ENCODE measurements at places on chromosomes 2 and 18.
A peak's percentile ranks its signal among the peaks of the same experiment; 100 is the strongest.

DNA sequence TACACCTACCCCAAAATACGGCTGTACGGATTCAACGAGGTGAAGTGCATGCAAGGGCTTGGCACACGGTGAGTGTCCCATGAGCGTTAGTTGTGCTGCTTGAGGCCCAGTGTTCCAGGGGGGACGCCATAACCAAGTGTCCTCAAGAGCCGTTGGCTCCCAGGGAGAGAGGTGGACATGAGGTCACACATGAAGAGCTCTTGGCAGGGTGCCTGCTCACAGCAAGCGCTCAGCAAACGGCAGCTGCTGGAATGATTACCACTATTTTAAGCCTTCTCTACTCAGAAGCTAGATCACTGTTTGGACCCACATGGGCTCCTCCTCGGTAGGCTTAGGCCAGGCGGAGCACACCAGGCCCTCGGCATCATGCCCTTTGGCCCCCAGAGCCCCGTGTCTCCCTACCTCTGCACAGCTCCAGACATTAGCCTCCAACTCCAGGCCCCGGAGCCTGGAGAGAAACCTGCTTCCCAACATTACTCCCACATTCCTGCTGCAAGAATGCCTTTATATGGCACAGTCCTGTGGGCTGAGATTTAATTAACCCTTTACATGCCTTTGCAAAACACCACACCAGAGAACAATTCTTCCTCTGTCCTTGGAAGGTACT is 68.4 kb upstream of the PPP1CB start:
- no peak for DNase-seq

GRCh38 chr2:106530866-106531265 is 43.7 kb downstream of the CD8B2 start:
- DNase-seq = no peak

DNA sequence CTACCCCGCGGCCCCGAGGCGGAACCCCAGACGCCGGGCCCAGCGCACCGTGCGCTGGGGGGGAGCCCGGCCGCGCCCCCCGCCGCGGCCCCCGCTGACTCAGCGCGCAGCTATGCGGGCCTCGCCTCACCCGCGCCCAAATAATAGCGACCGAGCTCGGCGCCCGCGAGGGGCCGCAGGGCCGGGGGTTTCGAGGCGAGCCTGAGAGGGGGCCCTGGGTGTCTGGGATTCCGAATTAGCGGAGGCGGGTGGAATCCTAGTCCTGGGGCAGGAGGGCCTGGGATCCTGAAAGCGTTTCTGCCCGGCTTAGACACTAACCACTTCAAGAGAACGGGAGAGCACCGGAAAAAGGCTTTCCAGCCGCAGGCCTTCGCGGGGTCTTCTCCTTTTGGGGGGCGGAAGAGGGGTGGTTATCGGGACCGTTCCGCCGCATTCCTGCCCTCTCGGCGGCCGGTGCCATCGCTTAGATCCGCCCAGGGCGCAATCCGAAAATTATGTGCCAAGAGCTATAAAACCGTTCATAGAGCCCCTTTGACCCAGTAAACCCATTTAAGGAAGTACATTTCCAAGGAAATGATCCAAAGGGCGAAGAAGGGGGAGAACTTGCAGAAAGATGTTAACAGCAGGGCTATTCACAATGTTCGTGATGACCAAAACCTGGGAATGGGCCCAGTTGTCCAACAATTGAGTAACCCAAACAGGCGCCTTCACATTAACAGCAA is 681 bp upstream of the ROCK2 start:
- DNase-seq = peak; percentile 75

GRCh38 chr18:66344227-66344626 is 259.7 kb downstream of the CDH19 start:
- DNase-seq = no peak

DNA sequence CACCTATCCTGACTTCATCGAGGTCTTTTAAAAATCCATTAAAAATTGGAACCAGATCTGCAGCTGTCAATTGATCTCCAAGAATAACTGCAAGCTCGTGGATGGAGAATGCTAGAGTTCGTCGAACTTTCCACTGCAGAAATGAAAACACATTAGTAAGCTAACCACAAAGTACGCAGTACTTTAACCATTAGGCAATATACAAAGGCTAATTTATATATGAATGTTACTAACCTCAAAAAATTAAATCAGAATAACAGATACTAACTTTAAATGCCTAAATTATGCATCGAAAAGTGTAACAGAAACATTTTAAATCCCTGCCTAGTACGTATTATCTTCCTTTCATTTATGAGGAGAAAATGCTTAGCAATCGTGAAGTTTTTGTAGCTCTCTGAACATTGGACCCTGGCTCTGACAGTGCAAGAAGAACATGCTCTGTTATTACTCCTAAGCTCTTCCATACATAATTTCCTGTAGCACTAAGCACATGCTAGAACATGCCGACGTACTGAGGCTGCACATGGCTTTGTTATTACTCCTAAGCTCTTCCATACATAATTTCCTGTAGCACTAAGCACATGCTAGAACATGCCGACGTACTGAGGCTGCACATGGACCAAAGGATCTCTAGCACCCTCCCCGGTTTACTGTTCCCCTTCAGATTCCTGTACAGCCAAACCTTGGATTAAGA is 57.0 kb downstream of the PPP4R1 start:
- DNase-seq = no peak

DNA sequence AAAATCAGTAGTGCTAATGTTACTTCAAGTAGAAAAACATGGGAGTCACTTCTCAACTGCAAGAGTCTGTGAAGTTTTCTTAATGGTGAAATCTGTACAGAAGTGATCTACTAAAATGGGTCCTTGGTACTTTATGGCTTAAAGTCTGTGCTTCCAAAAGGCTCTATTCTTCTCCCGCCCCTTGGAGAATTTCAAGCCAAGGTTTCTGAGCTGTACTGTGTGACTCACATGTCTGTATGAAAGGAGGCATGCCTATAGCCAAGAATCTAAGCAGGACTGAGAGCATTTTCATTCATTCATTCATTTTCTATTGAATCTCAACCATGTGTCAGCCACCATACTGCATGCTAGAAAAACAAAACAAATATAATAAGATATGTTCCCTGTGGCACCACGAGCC is 19.8 kb upstream of the DDX18 start:
- DNase-seq = no peak

- no peak for DNase-seq
Observed at GRCh38 chr18:52907543-52908308, 567.7 kb downstream of the DCC start.

DNA sequence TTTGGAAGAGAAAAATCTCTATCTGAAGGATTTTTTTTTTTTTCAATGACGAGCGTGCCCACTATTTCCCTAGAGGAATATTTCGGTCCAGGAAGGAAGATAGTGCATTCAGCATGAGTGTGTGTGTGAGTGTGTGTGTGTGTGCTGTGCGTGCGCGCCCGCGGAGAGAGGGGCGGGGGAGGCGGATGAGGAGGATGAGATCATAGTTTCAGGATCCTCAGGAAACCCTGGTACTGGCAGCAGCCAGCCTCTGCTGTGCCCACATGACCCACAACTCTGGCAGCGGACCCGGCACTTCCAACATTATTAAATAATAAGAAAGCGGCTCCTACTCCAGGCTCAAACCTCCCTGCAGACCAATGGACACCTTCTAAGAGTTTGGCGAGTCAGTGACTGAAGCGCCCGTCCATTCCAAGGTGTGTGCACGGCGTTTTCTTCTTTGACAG is 217.0 kb upstream of the DTNA start:
- peak; percentile 48 for DNase-seq

- no peak for DNase-seq
Observed at GRCh38 chr2:182191061-182191460, 205.4 kb downstream of the PPP1R1C start.

DNA sequence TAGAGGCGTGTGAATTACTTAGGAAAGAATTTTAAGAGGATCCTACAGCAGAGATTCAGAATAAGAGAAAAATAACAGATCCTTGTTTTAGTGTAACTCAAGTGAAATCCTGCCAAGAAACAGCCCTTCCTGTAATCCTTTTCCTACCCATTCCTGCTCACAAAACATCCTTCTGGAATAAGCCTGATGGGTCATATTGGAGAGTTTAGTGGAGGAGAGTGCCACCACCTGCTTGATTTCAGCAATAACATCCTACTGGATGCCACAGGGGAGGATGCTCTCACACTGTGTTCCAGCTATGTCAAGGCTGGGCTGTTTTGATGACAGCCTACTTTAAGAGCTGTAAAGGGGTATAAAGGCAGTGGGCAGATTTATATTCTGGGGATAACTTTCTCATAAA is 54.8 kb upstream of the CCDC178 start:
- DNase-seq = peak; percentile 14

GRCh38 chr2:69762513-69763494 is 20.9 kb downstream of the ANXA4 start:
- no peak for DNase-seq

- no peak for DNase-seq
Observed at GRCh38 chr2:120855855-120856405, 120.3 kb downstream of the GLI2 start.

DNA sequence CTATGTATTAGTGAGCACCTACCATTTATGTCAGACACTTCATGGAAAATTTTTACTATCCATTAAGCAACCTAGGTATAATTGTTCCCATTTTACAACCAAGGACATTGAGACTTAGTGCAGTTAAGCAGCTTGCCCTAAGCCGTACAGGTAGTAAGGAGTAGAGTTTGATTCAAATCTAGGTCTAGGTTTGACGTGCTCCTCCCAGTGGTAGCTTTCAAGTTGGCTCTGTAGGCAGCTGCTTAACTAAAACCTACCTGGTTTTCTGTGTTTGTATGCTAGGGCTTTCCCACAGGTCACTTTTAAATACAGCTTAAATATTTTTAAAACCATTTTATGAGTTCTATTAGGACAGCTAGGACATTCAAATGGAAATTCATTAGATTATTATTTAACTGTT is 69.7 kb downstream of the NUP35 start:
- no peak for DNase-seq

DNA sequence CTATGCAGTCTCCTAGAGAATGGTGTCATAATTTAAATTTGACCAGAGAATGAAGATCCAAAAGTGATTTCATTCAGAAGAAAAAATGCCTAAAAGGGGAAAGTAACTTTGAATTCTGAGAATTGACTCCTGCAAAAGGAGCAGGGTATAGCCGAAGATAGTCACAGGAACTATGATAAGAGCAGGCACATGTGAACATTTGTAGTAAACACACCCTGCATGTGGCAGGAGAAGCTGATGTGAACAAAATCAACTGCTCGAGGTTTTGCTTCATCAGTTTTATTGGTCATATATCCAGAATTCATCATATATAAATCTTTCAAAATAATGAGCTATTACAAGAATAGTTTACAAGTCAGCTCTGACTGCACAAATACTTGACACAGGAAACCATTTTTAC is 14.0 kb downstream of the MCFD2 start:
- DNase-seq = no peak

DNA sequence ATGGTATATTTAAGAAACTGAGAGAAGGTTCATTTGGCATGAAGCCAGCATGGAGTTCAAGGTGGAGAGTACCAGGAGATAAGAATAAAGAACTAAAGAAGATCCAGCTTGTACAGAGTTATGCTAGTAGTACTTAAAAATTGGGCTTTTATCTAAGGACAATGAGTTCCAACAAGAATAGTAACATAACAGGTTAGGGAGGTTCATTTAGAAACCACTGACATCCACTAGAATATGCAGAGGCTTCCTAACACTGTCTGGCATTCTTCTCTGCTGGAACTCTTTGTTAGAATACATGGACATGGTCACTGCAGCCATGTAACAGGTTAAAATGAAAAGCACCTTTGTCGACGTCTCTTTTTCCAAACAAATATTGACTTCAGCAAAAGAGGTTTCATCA is 42.6 kb upstream of the DSC1 start:
- DNase-seq = no peak

DNA sequence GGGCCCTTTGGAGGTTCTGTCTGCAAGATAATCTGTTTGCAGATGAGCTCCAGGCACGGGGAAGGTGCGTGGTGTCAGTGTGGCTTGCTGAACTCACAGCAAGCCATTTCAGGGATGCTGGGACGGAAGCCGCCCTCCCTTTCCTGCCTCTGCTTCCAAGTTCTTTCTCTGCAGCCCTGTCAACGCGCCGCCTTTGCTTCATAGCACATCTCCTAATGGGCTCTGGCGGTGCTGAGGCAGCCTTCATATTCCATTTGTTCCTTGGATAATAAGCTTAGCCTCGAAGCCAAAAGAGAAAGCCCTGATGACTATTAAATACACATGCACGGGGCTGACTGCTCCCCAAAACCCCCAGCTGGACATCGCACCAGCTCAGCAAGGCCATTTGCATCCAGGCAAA is 81.7 kb upstream of the TAF1B start:
- DNase-seq = no peak

GRCh38 chr2:190759749-190760213 is 110.9 kb downstream of the NAB1 start:
- DNase-seq = no peak

DNA sequence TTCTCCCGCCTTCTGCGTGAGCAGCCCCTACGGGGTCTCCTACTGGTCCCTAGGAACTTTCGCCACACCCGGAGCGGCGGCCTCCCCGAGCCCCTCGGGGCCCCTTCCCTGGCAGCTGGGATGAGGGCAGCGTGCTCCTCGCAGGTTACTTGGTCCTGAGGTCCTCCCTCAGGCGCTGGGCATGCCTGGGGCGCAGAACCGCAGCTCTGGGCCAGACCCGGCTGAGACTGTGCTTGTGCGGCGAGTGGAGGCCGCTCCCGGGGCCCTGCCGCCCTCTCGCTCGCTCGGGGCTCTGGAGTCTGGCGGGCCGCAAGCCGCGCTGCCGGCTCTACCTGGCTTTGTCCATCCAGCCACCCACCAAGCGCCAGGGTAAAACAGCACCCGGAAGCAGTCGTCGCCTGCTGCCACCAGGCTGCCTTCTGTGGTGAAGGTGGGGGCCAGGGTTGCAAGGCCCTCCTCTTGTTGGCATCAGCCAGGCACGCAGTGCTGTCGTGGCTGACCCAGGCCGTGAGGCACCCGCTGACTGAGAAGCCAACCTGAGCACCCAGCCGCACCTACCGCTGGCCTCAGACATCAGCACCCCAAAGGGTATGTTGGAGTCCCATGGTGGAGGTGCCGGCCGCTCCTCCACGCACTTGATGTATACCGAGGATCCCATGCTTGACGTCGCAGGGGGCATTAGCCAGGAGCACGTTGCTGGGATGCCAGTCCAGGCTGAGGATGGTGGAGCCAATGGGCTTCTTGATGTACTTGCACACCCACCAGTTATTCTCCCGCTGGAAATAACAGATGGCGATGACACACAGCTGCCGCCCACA is 46.1 kb upstream of the PTH2R start:
- DNase-seq = no peak

DNA sequence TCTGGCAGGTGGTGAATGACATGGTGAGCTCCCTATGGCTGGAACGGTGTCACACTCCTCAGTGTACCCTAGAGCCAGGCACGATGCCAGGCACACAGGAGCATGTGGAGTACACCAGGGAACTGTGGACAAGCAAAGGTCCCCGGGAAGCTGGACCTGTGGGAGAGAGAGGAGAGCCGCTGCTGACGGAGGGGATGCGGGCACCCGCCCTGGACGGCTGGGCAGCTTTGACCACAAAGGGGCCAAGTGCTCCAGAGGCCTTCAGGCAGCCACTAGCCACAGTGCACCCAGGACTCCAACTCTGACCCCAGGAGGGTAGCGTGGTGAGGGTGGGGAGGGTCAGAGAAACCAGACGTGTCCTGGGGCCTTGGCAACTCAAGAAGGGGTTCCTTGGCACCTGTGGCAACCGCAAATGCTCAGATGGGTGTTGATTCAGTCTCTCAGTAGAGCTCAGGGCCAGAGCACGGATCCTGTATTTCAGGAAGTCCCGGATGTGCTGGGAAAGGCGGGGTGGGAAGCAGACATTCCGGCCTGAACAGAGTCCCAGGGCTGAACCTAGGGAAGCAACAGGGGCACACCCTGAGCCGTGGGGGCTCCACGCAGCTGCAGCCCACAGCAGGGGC is 2.3 kb upstream of the MAB21L4 start:
- DNase-seq = no peak

- peak; percentile 67 for DNase-seq
Observed at GRCh38 chr18:52339891-52340371, at the start of gene DCC. TSS of gene DCC (plus strand) at chr18:52340197. CDS start at chr18:52340788, 591 bp downstream.

Data from neuronal stem cell (in vitro differentiated cells).